ENCODE measurements at places on chromosomes 16 and 17.
A peak's percentile ranks its signal among the peaks of the same experiment; 100 is the strongest.

DNA sequence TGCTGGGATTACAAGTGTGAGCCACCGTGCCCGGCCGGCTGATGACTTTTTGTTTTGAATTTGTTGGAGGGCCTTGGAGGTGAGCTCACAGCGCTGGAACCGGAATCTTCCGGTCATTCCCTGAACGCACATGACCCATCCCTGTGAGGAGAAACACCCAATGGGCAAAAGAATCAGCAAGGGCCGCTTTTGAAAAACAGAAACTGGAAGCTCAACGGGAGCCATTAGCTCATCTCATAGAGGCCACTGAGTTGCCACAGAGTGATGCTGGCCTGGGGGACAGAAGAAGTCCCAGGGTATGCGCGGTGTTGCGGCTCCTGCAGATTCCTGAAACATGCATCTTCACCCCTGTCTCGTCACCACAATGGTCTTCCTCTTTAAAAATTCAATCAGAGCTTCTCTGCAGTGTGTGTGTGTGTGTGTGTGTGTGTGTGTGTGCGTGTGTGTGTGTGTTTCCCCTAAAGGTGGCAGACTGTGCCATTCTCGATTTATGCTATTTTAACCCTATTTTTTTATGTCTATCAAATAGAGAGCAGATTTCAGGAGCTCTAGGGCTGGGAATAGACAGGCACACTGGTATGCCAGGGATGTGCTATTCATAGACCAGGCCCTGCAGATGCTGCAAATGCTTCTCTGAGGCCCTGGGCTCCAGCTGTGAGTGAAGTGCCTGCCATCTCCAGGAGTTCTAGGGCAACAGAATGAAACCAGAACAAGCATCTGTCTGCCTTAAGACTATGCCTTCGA is 68.3 kb downstream of the MARCHF10 start:
- DNase-seq = no peak

- no peak for DNase-seq
Measured at GRCh38 chr17:5545051-5545987, 39.0 kb downstream of the NLRP1 start.

DNA sequence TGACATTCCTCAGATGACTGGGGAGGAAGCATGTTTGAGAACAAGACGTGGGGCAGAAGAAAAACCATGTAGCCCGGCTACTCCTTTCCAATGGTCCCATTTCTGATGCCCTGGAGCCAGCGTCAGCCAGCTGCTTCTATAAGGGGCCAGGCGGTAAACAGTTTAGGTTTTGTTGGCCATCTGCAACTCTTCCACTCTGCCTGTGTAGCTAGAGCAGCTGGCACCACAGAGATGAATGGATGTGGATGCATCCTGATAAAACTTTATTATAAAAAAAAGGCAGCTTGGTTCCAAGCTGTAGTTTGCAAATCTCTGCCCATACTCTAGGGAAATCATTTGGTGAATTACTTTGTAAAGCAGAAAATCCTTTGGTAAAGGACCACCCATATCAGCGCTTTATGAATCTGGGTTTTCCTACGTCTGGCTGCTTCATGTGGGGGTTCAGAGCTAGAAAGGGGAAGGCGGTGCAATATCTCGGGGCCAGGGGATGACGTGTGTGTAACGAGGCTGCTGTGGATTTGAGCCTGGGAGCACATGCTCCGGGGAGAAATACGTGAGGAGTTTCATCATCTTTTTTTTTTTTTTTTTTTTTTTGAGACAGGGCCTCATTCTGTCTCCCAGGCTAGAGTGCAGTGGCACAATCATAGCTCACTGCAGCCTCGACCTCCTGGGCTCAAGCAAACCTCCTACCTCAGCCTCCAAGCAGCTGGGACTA is 3.4 kb upstream of the SRL start:
- DNase-seq = no peak

DNA sequence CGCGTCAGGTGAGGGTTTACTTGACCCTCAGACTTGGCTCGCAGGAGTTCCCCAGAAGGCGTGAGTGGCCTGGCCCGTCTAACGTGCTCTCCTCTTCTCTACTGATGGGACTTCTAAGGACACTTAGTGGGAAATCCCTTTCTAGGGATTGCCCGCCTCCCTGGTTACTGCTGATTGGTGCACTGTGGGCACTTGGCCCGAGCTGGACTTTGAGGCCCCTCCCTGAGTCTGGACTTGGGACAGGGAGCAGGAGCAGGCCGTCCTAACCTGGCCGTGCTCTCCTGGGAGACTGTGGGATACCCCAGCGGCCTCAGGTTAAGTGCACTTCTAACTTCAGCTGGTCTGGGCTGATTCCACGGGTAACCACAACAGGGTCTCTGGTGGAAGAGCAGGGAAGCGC is 14.7 kb downstream of the IFT140 start:
- DNase-seq = no peak

GRCh38 chr16:78444-79150 is 572 bp downstream of the MPG start:
- DNase-seq = no peak

DNA sequence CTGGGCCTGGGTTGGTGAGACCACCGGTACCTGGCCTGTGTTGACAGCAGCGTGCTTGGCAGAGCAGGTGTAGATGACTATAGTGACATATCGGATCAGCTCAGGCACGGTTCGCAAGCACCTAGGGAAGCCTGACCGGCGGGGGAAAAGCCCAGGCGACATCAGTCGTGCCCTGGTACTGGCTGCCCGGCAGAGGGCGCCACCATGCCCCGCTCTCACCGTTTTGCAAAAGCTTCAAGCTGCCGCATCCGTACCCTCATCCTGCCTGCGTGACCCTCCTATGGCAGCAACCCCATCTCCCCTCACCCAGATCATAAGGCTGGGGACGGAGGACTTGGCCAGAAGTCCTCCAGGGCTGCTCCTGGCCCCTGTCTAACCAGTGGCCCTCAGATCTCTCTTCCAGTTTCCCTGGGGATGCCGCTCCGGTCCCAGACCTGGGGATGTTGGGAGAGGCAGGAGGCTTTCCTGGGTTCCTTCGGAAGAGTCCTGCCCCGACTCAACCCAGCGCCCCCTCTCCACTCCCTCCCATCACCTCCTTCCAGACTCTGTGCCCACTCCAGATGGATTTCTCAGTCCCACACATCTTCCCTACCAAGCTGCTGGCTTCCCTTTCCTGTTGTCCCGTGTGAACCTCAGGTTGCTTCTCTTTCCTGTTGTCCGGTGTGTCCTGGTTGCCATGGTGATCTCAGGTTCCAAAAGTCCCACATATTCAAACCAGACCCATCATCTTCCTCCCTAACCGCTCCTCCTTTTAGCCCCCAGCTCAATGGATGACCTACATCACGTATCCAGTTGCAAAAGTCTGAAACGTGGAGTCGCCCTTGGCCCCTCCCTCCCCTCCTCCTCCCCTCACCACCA is 13.7 kb downstream of the ALOX12B start:
- peak; percentile 67 for DNase-seq

All from neuronal stem cell (in vitro differentiated cells).